ENCODE measurements at places on chromosomes 16 and 17.

GRCh38 chr16:83728492-83728891 lies 79.3 kb upstream of the HSBP1 start:
- DNase-seq, result peak; percentile 41

DNA sequence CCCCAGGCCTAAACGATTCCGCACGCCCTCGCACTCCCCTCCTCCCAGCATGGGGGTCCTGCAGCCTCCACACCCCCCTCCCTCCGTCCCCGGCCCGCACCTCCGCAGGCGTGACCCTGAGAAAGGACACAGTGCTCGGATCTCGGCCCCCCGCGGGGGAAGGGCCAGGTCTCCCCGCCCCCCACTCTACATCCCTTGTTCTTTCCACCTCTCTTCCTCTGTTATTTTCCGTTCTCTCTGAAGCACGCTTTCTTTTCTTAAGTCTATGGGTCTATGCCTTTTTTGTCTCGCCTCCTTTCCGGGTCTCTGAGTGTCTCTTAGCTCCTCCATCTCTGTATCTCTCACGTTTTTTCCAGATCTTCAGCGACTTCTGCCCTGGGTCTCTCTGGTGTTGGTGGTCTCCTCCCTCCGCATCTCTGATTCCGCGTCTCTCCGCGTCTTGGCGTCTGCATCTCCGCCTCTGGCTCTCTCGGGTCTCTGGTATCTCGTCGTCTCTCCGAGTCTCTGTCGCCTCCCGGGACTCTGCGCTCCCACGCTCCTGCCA lies 2.1 kb upstream of the HES7 start:
- DNase-seq, result no peak

- DNase-seq, result no peak
Measured at GRCh38 chr16:88882358-88883030, 16.0 kb upstream of the PABPN1L start.

DNA sequence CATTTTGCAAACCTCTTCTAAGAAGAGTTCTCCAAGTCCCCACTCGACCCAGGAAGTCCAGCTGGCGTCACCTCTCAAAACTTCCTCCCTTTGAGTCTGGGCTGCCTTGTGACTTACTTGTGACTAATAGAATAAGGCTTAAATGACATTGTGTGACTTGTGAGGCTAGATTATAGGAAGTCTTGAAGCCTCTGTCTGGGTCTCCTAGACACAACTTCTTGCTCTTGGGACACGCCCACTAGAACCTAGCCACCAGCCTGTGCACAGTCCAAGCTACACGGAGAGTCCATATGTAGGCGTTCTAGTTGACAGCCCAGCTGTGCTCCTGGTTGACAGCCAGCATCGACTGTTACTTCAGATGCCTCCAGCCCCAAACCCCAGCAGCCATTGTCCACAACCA lies 66.7 kb upstream of the TANC2 start:
- DNase-seq, result no peak

- DNase-seq, result no peak
Measured at GRCh38 chr17:30236766-30237165, 1.3 kb upstream of the SLC6A4 start.

- no peak for DNase-seq
Measured at GRCh38 chr16:65967376-65967775, 399.1 kb upstream of the CDH5 start.

DNA sequence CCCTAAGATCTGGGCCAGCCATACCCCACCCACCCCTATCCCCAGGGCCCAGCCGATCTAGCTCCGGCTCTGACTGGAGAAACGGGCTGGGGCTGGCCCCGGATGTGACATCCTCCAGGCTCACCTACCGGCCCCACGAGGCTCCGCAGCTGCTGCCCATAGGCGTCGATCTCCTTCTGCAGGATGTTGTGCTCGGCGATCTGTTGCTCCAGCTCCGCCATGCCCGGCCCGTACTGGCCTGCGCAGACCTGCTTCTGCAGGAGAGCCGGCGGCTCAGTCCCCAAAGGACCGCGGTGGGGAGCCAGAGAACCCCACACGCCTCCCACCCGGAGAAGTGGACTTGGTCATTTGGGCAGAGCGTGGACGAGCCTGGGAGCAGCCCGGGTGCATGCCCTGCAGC lies 4.8 kb downstream of the EVPL start:
- DNase-seq, result no peak

DNA sequence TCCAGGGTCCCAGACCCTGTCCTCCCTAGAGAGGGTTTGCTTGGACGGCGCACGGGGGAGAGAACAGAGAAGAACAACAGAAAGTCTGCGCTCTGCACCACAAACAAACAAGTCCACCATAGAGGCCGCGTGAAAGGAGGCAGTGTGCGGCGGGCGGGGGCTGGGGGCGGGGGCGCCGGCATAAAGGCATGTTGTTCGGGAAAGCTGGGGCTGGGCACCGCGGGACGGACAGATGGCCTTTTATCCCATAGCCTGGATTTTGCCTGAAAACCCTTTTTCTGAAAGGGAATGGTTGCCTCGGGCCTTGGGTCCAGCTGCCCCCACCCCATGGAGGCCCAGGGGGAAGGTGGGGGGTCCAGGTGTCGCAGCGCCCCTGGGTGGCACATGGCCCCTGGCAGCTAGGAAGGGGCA lies 26.0 kb downstream of the FA2H start:
- no peak for DNase-seq

GRCh38 chr16:2692948-2693651 lies 10.8 kb downstream of the KCTD5 start:
- no peak for DNase-seq

DNA sequence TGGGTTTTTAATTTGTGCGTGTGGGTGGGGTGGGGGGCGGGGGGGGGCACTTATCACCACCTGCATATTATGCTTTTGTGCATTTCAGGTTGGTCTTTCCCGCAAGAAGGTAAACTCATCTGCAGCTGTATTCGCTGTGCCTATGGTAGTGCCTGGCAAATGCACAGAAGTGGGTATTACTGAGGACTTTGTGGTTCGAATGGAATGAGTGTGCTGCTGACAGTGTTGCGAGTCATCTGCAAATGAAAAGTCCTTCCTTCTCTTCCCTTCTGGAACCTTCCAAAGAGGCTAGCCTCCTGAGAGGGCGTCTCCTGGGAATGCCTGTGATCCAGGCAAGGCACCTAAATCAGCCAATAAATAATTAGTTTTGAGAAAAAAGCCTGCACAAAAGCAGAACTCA lies 532.9 kb downstream of the MAF start:
- DNase-seq, result no peak

DNA sequence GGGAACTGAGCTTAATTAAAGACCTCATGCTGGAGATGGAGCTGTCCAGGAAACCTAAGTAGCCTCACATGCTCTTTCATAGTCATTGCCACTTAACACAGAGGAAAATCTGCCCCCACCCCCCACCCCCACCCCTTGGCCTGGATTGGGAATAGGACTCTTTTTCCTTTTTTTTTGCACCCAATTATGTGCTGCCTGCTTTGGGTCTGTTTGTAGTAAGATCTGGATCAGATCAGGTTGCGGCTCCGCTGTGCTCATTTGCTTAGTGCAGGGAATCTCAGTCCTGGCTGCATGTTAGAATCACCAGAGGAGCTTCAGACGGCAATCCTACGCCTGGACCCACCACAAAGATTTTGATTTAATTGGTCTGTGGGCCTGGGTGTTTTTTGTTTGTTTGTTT lies 219.0 kb downstream of the UTP18 start:
- DNase-seq, result no peak

- DNase-seq, result no peak
Measured at GRCh38 chr16:85204242-85205010, 92.2 kb upstream of the CIBAR2 start.

GRCh38 chr17:7001318-7001961 lies 5.6 kb downstream of the ALOX12 start:
- DNase-seq, result no peak

DNA sequence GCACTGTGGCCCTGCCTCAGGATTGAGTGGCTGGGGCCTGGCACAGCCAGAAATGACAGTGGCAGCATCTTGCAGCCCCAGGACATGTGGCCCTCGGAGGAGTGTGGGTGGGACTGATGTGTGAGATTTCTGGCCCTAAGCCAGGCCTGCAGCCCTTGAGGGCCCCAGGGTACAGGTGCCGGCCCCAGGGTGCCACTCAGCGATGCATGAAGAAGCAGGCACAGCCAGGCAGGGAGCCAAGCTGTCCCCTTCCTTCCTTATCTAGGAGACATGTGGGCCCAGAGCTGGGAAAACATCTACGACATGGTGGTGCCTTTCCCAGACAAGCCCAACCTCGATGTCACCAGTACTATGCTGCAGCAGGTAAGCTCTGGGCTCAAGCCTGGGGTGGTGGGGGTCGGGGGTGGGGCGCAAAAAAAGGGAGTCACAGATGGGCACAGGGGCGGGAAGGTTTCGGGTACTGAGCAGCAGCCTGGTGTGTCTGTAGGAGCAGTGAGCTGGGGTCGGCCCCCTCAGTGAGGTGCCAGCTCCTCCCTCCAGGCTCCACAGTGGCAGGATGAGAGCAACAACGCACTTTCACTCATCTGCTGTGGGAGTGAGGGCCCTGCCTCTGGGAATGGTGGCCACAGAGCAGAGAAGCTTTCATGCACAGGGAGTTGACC lies 4.1 kb downstream of the ACE start:
- DNase-seq, result peak; percentile 93

- no peak for DNase-seq
Measured at GRCh38 chr16:57003439-57004386, 14.4 kb downstream of the NLRC5 start.

- no peak for DNase-seq
Measured at GRCh38 chr17:520447-521182, 168.0 kb upstream of the RPH3AL start.

GRCh38 chr17:71251276-71251675 lies 869.5 kb upstream of the SOX9 start:
- DNase-seq, result no peak

GRCh38 chr17:50882851-50883250 lies 16.7 kb upstream of the TOB1 start:
- no peak for DNase-seq

GRCh38 chr17:45300060-45300751 lies 16.6 kb downstream of the MAP3K14 start:
- no peak for DNase-seq

- no peak for DNase-seq
Measured at GRCh38 chr17:78706271-78706915, 75.7 kb downstream of the CYTH1 start.

DNA sequence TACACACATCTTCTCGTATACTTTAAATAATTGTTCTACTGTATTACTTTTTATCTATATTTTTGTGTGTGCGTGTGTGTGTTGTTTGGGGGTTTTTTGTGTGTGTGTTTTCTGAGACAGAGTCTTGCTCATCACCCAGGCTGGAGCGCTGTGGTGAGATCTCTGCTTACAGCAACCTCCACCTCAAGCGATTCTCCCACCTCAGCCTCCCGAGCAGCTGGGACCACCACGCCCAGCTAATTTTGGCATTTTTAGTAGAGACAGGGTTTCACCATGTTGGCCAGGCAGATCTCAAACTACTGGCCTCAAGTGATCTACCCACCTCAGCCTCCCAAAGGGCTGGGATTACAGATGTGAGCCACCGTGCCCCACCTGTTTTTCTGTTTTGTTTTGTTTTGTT lies 1.5 kb upstream of the CMTM4 start:
- no peak for DNase-seq

- no peak for DNase-seq
Measured at GRCh38 chr17:50963139-50963538, 97.0 kb upstream of the TOB1 start.

DNA sequence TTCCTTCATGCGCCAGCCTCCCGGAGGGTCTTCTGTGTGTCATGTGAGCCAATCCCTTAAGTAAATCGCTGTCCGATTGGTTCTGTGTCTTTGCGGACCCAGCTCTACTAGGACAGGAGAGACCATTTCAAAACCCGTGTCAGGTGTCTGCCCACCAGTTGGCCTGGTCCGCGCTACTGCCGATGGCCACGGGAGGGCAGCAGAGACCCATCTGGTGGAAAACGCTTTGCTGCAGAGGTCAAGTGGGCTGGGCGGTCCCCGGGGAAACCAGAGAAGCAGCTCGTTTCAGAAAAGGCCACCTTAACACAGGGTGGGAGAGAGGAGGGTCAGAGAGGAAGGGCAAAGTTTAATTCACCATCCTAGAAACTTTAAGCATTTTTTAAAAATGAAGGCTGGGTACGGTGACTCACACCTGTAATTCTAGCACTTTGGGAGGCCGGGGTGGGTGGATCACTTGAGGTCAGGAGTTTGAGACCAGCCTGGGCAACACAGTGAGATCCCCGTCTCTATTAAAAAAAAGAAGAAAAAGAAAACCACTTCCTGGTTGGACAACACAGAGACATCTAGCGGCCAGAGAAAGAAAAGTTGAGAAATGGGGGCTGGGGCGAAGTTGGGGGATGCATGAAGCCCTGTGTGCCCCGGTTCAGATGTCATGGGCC lies 2.8 kb upstream of the CIBAR2 start:
- peak; percentile 34 for DNase-seq

GRCh38 chr17:44186307-44187130 lies at the start of gene TMUB2:
Gene TMUB2, plus strand, starts transcription at chr17:44186972. Its CDS starts 737 bp downstream, at chr17:44187709.
- DNase-seq, result peak; percentile 97

DNA sequence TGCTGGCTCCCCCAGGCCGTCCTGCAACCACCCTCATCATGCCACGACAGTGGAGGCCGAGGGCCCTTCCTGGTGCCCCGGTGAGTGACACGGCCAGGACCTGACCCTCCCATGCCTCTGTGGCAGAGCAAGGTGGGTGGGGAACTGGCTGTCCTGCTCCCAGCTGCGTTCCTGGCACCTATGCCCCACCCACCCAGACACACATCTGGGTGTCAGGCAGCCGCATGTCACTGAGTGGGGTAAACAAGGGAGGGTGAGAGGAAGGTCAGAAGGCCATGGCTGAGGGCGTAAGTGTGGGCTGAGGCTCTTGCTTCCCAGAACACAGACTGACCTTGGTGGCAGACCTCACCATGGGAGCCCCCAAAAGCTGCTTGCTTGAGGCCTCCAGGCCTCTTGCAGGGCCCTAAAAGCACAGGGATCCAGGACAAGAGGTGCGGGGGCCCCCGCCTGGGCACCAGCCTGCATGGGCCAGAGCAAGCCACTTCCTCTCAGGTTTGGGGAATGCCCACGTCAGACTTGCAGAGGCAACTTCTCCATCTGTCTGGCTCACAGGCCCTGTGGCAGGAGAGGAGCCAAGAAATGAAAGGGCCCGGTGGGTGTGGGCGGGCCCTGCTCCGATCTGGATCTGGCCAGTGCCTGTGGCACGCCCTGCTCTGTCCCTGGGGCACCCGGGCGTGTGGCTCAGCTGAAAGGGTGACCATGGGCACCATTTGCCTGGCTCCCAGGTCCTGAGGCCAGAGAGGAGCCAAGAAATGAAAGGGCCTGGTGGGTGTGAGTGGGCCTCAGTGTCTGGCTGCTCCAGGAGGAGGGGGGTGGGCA lies 3.9 kb upstream of the CCDC57 start:
- no peak for DNase-seq
